Left kidney (tissue), 8 donors: ENCODE measurements at places on chromosomes 6 and 20.

GRCh38 chr20:61932199-61932592 is 133.5 kb downstream of the TAF4 start:
- no peak for DNase-seq

GRCh38 chr6:108622641-108623298 is 62.1 kb downstream of the FOXO3 start:
- no peak for DNase-seq

DNA sequence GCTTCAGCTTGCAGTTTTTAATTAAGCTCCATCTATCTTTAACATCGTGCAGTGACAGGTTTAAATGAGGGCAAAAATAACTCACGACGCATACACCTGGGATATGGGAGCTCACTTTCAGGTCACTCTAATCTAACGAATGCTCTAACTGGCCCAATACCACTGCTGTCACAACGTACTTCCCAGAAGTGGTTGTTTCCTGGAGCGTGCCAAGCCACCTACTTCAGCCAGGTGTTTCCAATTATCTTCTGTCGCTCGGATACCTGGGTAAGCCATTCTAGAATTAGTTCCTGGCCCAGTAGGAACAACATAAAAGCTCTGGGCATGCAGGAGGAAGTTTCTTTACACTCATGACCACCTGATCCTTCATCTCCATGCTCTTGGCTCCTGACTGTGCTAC is 147.4 kb downstream of the FOXC1 start:
- DNase-seq = no peak

DNA sequence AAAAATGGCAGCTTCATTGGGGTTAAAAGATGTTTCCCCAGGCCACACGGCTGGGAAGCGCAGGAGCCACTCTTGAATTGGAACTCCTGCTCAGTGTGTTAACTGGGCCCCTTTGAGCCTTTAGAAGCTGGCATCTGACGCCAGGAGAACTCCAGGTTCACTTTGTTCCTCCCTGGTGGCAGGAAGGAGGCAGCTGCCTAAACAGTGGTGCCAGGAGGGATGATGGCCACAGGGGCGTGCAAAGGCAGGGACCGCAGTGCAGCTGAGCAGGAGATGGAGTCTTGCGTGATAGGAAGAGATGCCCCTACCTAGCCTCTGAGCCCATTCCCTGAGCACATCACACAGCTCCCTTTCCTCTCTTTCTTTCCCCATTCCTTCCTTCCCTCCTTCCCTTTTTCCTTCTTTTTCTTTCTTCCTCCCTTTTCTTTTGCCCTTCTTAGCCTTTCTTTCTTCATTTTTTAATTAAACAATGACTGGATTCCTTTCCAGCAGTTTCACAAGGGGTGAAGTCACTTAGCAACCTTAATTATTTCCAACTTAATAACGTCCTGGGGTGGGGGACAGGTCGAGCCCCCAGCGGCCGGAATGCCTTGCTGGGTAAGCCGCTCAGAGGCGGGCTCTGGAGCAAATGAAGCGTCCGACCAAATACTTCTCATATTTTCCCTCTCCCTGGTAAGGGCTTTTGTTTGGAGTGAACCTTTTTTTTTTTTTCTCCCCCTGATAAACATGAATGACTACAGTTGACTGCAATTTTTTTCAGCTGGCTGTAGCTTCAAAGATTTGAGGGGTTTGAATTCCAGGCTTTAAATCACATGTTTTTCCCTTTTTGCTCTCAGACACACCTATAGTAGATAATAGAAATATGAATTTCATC is 20.8 kb upstream of the BMP7 start:
- DNase-seq = no peak

GRCh38 chr6:148497717-148498116 is 155.1 kb downstream of the SASH1 start:
- DNase-seq = no peak

DNA sequence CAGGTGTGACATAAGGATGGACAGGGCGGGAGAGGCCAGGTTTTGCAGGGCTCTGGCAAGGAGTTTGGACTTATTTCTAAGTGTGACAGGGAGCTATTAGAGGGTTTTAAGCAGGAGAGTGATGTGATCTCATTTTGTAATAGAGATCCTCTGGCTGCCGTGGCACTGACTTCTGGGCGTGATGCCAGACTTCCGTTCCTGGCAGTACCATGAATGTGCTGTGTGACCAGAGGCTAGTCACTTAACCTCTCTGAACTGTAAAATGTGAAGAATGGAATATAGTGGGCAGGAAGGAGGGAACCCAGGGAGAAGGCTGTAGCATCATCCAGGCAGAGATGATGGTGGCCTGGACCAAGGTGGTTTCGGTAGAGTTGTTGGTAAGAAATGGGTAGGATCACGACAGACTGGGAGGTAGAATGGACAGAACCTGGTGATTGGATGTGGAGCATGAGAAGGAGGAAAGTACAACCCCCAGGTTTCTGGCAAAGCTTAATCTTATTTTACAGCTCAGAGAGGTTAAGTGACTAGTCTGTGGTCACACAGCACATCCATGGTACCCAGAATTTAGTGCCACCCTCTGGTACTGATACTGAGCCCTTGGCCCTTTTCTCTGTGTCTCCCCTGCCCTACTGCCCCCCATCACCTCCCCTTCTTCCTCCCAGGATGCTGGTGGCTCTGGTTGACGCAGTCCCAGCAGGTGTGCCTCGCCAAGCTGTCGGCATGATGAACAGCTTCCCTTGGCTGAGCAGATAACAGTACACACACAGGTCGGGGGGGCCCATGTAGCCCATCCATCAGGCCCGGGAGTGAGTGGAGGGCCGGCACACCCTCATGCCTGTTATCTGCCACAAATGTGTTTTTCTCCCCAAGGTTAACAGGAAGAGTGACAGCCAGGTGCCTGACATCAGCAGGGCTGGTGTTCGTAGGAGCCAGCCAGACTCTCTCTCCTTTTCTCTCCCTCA is 52.9 kb upstream of the CTNNBL1 start:
- no peak for DNase-seq

GRCh38 chr6:128275030-128275429 is 245.4 kb downstream of the PTPRK start:
- DNase-seq = no peak
